ENCODE measurements at places on chromosomes 12 and 14.

DNA sequence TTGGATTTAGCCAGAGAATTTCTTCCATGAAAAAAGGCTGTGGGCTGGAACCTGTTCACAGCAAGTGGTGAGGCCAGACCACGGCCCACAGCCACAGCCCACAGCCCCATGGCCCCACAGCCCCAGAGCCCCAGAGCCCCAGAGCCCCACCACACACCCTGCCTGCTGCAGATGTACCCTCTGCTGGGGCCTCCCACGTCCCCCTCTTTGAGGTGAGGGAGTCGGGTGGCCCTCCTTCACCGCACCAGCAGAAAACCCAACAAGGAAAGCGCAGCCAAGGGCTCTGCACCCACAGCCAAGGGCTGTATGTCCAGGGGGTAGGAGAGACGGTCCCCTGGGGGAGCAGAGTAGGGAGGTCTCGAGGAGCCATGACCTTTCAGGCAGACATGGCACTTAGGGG is 327.5 kb upstream of the DIO3 start:
- DNase-seq: no peak

GRCh38 chr12:46267825-46268582 is 839 bp downstream of the SLC38A1 start:
- peak; percentile 51 for DNase-seq

DNA sequence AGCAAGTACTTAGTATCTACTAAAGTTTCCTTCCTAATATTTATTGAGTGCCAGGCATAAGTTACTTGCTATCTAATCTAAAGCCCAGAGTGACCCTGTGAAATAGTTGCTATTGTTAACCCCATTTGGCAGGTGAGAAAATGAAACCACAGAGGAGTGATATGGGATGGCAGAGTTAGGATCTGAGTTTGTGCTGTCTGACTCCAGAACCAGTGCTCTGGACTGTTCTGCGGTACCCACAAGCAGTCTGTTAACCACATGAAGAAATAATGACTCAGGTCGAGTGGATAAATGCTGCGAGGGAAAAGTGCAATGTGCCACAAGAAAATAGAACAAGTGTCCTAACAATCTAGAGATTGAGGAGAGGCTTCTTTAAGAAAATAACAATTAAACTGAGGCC is 60.7 kb upstream of the GZMB start:
- DNase-seq: no peak

DNA sequence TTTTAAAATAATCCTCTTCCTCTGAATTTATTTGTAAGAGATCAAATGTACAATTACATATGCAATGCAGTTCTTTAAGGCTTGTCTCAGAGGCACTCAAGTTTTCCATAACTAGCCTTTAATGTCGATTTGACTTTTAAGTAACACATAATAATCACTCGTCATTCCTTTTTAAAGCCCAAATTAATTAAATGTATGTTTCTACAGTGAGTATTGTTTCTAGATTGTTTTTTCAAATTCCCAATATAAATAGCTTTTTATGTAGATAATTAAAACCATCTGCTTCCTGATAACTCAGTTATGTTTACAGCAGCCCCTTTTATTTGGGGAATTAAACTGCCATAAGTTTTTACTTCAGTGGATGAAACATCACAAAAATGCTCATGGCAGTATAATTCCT is 185.1 kb downstream of the ETNK1 start:
- no peak for DNase-seq

- no peak for DNase-seq
Measured at GRCh38 chr12:46452061-46452615, 79.6 kb upstream of the SLC38A2 start.

- peak; percentile 31 for DNase-seq
Measured at GRCh38 chr14:65170768-65171507, 68.6 kb upstream of the MAX start.

DNA sequence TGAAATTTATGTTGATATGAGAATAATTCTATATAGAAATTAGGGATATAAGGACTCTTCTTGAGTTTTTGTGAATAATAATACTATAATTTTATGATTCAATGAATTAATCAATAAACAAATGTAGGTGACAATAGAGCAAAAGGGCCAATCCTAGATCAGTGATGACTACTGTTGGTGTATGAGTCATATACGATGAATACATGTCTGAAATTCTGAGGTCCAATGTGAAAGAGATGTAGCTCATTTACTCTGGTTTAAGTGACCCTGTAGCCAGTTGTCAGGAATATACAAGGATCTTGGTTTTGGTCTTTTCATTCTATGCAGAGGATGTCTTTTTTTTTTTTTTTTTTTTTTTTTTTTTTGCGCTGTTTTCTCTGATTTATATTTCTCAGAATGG is 72.1 kb upstream of the RTL1 start:
- DNase-seq: no peak

DNA sequence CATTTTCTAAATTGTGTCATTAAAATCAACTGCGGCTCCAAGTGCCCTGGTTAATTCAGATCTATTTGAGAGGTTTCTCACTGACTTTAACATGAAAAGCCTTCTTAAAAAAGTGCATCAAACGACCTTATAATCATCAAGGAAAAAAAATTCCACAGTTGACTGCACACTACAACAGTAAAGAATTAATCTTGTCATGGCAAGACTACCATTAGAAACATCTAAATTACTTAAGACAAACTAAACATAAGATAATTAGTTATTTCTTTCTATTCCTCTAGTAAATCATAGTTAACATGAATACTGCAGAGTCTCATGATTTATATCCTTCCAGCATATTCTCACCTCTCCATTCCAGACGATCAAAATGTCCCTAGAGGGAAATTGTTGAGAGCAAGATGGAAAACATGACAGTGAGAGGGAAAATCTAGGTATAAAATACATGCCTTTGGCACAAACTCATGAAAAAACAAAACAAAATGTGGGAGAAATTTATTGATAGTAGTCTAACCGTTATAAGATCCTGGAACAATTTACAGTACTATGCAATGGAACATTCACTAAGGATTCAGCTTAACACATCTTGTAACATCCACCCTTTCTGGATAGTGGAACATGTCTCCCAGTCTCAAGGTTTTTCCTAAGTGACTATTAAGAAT is 112.5 kb downstream of the PRKD1 start:
- DNase-seq: no peak

GRCh38 chr12:123494124-123494851 is 36.3 kb downstream of the SNRNP35 start:
- DNase-seq: no peak

- DNase-seq: no peak
Measured at GRCh38 chr14:36183402-36183801, 6.9 kb upstream of the PTCSC3 start.

DNA sequence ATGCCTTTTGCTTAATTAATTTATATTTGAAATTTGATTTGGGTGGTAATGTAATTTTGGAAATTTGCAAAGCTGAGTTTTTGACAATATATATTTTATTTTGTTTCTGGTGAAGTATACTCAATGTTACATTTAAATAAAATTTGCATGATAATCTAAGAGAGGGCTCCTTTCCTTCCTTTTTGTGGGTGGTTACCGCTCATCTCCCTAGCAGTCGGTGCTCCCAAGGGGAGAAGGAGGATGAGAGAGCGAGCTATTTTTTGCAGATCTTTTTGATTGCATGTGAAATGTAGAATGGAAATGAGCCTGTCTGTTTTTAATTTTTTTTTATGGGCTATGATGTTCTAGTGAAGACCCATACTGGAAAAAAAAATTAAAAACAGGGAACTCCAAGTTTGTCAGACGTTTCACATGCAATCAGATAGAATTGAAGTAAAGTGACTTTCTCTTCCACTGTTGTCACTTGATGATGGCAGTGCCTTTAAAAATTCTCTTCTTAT is 39.8 kb downstream of the MSRB3 start:
- DNase-seq: no peak

DNA sequence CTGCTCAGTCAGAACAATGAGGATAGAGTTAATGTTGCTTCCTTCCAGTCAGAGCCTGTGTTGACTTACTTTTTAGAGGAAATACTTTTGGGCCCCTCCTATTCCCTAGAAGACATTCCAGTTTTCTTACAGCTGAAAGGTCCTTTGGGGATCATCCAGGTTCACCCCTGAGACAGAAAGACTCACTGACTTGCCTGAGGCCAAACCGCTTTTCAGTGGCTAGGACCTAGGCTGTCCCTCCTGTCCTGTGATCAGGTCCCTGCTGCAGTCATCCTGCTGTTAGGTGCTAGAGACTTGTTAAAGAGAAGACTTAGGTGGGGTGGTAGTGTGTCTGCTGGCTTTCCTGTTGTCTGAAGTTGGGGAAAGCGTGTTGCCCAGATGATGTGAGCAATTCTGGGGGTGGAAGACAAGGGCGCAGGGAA is 39.6 kb downstream of the SUSD6 start:
- no peak for DNase-seq

DNA sequence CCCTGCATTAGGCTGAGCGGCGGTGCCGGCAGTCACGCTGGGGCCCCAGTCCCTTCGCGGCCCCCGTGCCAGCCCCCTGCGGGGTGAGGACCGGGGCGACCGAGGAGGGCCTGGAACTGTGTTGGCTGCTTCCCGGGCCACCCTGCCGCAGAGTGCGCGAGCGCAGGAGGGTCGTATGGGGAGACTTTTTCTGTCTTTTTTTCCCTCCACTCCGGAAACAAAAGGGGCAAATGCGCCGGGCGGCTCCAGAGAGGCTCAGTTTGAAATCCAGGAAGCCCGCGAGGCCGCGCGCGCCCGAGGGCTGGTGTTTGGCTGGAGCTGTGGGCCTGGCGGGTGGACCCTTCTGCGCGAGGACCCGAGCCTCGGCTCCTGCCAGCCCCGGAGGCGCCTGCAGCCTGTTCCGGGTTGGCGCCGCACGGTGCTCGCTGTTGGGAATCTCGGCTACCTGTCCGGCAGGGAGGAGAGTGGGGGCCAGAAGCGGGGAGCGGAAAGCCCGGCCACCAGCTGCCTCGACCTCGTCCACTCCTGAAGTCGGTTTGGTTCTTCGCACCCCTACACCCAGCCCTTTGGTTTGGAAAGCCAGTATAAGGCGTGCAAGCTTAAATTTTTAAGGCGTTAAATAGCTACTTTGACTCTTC is 638 bp downstream of the PLEKHG3 start:
- peak; percentile 27 for DNase-seq

GRCh38 chr14:29446971-29447370 is 480.7 kb downstream of the PRKD1 start:
- DNase-seq: no peak

DNA sequence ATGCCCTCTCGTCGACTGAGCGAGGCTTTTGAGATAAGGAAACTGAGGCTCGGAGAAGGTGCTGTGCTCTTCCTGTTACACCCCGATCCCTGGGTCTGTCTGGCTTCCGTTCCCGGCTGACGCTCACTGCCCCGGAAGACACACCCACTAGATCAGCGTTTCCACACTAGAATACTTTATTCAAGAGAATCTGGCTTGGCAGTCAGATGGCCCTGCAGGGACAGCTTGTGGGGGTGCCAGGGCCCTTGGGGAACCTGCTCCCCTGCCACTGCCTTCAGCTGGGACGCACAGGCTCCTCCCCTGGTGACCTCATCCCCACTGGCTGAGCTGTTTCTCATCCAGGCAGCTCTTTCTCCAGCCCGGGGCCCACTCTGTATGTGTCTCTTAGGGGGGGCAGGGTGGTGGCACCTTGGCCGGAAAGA is 13.7 kb downstream of the PGF start:
- DNase-seq: peak; percentile 45

GRCh38 chr12:1837541-1838204 is 17.3 kb downstream of the LRTM2 start:
- no peak for DNase-seq

DNA sequence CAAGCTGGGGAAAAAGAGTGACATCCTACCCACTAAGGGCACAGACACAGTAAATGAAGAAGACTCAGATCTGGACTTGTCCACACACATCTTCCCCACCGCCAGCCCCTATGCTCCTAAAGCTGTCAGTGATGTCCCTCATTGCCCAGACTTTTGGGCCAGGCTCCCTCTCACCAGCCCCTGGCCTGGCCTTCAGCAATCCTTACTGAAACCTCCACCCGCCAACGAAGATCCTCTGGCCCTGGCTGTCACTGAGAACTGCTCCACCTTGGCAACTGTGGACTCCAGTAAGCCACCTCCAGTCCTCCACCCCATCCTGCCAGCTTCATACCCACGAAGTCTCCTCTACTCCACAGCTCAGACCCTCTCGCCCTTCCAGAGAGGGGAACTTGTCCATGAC is 23.3 kb downstream of the FIGNL2 start:
- DNase-seq: no peak

DNA sequence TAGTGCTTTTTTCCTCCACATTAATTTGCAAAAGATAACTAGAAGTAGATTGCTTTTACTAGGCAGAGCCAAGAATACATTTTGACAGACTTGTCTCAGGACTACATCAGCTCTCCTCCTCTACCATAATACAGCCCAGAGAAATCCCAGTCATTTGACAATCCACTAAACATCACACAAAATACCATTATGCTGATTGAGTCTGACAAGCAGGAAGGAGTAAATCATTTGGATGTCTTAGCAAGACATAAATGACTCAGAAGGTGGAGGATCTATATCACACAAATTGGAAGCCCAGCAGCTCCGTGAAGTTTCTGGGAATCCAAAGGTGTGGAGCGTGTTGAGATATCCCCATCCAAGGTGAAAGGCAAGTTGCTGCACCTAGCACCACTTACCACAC is 75.4 kb upstream of the FKBP4 start:
- no peak for DNase-seq

GRCh38 chr14:97156705-97157104 is 359.5 kb downstream of the VRK1 start:
- no peak for DNase-seq

DNA sequence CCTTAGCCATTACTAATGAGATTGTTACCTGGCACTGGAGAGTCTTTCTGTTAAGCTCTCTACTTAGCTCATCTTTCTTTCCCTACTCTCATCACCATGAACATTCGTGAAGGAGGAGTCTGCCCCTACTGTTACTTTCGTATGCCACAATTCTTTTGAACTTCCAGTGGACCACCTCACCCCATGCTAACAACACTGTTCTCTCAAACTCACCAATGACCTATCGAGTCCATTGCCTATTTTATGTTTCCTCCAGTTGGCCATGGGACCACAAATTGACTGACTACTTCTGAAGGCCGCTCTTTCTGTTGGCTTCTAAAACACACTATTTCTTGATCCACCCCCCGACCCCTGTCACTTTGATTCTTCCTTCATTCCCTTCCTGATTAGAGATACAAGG is 192.4 kb upstream of the GZMB start:
- no peak for DNase-seq

GRCh38 chr12:62846491-62846890 is 88.5 kb downstream of the PPM1H start:
- no peak for DNase-seq

DNA sequence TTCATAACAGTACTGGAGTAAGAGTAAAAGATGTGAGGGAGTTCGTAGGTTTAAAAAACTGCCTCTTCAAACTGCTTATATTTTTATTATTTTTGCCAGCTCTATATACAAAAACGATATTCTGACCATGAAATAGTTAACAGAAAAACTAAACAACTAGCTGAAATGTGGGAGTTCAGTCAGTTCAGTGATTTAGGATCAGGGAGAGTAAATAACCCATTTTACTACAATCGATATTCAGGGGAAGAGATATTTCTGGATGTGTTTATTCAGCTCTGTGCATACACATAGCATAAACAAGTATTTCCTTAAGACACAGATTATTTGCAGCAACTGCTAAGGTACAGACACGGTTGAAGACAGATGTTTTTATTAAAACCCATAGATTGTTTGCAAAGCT is 470.9 kb downstream of the TMTC2 start:
- no peak for DNase-seq

All from central memory CD4-positive, alpha-beta T cell (primary cell).